Endothelial cell (in vitro differentiated cells): ENCODE measurements at places on chromosomes 5 and 9.

DNA sequence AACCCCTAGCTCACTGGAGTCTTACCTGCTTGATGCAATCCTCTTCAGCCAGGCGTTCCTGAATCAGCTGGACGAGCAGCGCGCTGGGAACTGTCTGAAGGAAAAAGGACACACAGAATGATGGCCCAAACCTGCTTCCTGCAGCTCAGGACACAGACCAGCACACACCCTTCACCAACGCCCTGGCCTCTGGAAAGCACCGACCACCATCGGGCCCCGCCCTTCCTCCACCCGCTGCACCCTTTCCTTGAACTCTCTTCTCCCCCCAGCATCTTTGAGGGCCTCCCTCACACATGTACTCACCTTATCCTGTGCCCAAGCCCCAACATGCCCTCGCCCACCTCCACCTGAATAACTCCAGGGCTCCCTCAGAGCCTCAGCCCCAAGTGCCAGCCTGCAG lies 23.3 kb downstream of the AK8 start:
- no peak for DNase-seq

GRCh38 chr5:36743891-36744772 lies 132.4 kb upstream of the NIPBL start:
- DNase-seq = no peak

DNA sequence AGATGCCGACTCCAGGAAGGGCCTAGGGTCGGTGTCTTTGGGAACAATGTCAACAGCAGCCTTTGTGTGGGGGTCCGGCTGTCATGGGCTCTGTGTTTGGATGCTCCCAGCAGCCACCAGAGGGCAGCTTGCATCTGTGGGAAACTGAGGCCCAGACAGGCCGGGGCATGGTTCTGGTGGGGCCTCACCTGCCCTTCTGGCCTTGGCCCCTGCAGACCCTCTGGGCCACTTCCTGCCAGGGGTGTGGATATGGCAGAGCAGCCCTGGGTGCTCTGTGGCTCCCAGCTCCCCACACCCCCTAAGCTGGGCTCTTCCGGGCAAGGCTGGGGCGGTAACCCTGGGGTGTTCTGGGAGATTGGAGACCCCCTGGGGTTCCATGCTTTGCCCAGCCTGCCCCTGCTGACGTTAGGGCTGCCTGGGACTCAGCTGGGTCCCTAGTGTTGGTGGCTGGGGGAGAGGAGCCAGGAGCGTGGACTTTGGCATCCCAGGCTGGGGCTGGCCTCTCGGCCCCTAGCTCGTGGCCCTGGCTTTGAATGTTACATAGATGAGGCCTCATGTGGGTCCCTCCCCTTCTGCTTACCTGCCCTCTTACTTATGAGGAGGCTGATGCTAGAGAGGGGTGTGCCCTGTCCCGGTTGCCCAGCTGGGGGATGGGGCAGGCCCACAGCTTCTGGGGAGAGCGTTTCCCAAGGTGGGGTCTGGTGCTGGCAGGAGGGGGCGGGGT lies 38.3 kb downstream of the RXRA start:
- no peak for DNase-seq

DNA sequence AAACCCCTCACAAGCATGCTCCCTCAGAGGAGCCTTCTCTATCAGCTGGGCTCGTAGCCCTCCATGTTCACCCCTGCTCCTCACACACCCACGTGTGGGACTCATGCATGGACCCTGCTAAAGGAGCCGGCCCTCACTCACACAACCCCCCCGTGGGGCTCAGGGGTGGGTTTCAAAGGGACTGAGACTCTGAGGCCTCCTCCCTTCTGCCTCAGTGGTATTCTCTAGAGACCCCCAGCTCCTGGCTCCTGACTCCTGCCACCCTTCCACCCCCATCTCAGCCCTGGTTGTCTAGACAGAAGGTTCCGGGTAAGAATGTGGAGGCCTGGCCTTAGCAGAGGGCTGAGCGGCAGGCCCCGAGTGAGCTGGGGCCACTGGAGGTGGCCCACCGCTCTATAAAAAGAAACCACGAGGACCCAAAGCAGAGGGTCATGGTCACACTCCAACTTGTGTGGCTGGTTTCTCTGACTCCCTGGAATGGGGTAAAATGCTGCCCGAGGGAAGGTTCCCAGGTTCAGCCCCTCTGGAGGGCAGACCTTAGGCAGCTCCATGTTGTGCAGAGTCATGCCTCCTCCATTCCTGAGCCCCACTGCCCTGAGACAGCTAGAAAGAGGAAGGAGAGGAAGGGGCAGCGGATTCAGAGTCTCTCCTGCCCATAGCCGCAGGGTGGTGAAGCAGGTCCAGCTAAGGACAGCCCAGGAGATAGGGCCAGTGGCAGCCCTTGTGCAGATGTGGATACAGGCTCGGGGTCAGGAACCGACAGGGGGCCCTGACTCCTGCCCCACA lies 10.8 kb downstream of the SEPTIN8 start:
- no peak for DNase-seq

DNA sequence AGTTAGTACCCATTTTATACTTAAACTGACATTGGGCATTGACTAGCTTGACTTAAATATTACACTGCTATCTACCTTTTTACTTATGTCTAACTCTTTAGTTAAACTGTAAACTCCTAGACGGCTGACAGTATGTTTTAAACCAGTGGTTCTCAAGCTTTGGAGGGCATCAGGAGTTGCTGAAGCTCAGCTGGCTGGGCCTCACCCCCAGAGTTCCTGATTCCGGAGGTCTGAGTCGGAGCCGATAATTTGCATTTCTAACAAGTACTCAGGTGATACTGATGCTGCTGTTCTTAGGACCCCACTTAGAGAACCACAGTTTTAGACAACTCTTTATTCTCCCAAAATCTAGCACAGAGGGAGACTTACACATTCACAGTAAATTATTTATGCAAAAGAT lies 63.3 kb upstream of the PCA3 start:
- no peak for DNase-seq

DNA sequence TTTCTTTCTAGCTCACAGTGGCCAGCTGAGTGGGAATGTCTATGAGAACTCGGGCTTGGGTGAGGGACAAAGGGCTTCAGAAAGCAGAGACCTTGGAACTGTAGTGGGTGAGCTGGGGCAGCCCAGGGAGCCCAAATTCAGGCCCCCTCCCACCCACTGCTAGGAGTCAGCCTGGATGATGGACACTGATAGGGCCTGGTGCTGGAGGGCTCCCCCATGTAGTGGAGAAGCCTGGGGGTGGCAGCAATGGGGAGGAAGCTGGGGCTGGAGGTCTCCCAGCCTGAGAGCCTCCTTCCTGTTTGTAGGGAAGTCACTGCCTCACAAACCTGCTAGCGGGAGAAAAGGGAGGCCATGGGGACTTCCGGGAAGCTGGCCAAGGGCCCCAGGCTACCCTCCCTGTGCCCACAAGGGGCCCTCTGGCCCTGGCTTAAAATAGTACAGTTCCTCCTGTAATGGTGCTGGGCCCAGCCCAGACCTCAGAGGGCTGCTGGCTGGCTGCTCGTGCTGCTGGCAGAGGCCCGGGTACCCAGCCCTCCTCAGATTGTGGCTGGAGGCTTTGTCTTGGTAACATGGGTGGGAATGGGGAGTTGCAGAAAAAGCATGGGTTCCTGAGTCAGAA lies 6.3 kb upstream of the NR5A1 start:
- DNase-seq = no peak

DNA sequence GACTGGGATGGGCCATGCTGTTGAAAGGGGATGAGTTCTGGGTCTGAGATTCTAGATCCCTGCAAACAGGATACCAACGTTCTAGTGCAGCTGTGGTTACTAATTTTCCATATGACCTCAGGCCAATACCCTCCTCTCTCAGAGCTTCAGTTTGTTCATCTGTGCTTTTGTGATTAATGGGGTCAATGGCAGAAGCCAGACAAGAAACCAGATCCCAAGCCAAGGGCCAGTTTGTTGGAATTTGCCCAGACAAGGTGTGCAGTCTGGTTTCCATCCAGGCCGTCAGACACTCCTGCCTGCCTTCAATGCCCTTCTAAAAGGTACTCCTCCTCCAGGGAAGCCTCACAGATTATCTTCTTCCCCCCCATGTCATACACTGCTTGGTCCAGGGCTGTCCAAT lies 11.4 kb downstream of the MYORG start:
- no peak for DNase-seq

DNA sequence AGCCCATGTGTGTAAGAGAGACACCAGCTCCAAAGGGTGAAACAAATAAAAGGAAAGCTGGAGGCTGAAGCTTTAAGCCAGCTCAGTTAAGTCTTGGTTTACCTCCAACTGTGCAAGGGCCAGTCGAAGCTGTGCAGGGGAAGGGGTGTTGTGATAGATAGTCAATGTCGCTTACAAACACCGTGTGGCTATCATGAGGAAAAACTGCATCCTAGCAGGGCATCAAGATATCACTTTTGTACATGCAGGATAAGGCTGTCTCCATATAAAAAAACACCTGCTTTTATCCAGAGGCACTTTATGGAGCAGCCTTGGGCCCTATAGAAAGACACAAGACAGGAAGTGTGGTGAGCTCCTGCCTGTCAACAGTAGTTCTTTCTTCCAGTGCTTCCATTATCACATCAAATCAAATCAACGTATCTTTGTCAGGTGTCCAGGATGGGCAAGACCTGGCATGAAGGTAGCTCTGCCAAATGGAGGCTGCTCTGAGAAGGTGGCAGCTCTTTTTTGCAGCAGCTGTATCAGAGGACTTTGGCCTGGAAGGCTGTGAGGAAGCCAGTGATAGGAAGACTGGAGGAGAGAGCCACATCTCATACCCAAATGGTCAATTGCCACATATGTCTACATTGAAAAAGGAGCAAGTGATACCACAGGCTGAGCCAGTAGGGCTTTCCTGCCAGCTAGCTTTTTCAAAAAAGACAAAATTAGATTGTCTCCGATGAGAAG lies 29.3 kb upstream of the SELENOP start:
- DNase-seq = no peak

- DNase-seq = no peak
Observed at GRCh38 chr9:111953444-111953843, 56.8 kb downstream of the UGCG start.
